NCI-H1048 (cell line): ENCODE measurements at places on chromosomes 16 and 17.

- DNase-seq, result no peak
Measured at GRCh38 chr17:28735242-28735722, 6.7 kb downstream of the NEK8 start.

- DNase-seq, result no peak
Measured at GRCh38 chr17:16969931-16970906, 1.7 kb downstream of the TNFRSF13B start.

DNA sequence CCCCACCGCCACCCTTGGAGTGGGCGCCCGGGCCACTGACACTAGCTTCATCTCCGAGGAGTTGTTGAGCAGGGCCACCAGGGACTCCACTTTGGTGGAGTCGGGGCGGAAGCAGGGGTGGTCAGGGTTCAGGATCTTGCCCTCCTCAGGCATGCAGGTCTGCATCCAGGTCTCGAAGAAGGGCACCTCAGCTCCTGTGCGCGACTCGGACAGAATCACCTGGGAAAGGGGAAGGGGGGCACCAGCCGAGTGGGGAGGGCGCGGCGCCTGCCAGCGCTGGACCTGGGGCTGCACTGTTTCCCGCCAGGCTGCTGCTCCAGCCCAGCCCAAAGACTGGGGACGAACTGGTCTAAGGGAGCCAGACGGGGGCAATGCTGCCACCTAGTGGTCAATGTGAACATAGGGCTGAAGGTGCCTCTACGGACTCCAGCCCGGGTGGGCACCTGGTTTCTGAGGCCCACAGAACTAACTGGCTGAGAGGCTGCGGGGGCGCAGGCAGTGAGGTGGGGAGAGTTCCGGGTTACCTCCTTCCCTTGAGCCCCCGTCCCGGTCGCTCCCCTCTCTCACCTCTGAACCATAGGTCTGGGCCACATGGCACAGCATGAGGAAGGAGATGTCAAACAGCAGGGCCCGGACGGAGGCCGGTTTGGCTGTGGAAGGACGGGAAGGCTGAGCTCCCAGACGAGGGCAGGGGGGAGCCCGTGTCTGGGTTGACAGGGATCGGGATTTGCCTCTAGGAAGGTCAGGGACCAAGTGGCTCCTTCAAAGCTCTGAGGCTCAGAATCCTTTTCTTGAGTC is 11.8 kb downstream of the CSF3 start:
- DNase-seq, result peak; percentile 38

DNA sequence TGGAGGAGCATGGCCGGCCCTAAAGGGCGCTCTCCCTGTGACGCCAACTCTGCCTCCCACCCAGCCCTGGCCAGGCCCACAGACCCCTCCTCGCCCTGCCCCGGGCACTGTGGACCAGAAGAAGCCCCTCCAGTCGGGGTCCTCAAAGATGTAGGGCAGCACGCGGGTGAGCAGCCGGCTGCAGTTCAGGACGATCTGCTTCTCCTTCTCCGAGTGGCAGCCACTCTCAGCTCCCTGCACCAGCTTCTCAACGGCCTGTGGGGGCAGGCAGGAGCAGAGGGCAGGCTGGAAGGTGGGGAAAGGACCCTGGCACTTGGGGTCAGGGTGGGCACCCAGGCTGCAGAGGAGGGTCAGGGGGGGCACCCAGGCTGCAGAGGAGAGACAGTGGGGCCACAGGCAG is 8.9 kb downstream of the HID1 start:
- DNase-seq, result no peak
